A549 treated with DMSO at 1 μM for 4 hours (cell line): ENCODE measurements at places on chromosomes 2 and 18. TPM values are rescaled to one million over a fixed set of nuclear protein-coding genes. Genes with fewer than 3 reads are reported as not detected.

Gene GLI2
- total RNA-seq = 21.5 to 30.4 TPM (median 26.2 TPM) in 5 replicates

Gene CEBPZOS
- total RNA-seq = 41.5 to 49.5 TPM (median 44.1 TPM) in 5 replicates

Gene NAT8
- not detected in 5 replicates for total RNA-seq

Gene SPP2
- total RNA-seq = not detected in 5 replicates

Gene PHLPP1
- 4.9 to 7.2 TPM (median 7.0 TPM) in 5 replicates for total RNA-seq

Gene C1D
- 34.3 to 53.4 TPM (median 42.7 TPM) in 5 replicates for total RNA-seq

Gene FOXI3
- not detected in 5 replicates for total RNA-seq

Gene M1AP
- total RNA-seq = not detected in 5 replicates

Gene UGT1A4
- 0.07 TPM in 1 of 5 replicates, not detected in the others for total RNA-seq

Gene LGALSL
- total RNA-seq = 8.4 to 14.5 TPM (median 9.8 TPM) in 5 replicates

Gene TMEM182
- 4.8 to 6.3 TPM (median 5.3 TPM) in 5 replicates for total RNA-seq

Gene MATN3
- total RNA-seq = 8.9 to 15.9 TPM (median 12.6 TPM) in 5 replicates

Gene ATF2
- 16.3 to 24.0 TPM (median 20.9 TPM) in 5 replicates for total RNA-seq

Gene ARHGAP28
- total RNA-seq = 0.03 to 0.37 TPM (median 0.09 TPM) in 5 replicates

Gene ACTR2
- 151 to 199 TPM (median 174 TPM) in 5 replicates for total RNA-seq

Gene EML6
- total RNA-seq = 1.3 to 1.8 TPM (median 1.5 TPM) in 5 replicates

Gene PDE1A
- 0.09 to 0.11 TPM (median 0.10 TPM) in 4 of 5 replicates, not detected in the other for total RNA-seq

Gene DIPK1C
- not detected in 5 replicates for total RNA-seq

Gene LYPD6B
- not detected in 5 replicates for total RNA-seq

Gene MROH2A
- total RNA-seq = 0.14 to 0.32 TPM (median 0.20 TPM) in 5 replicates

Gene MAL
- 0.16 to 0.23 TPM in 2 of 5 replicates, not detected in the others for total RNA-seq

Gene COLEC12
- 0.03 to 0.06 TPM (median 0.05 TPM) in 4 of 5 replicates, not detected in the other for total RNA-seq

Gene UGT1A8
- 0.08 to 0.26 TPM in 2 of 5 replicates, not detected in the others for total RNA-seq

Gene SAG
- total RNA-seq = not detected in 5 replicates

Gene C2orf80
- not detected in 5 replicates for total RNA-seq

Gene DPP4
- 0.39 to 0.52 TPM (median 0.47 TPM) in 5 replicates for total RNA-seq

Gene COL5A2
- total RNA-seq = 56.0 to 97.1 TPM (median 87.3 TPM) in 5 replicates

Gene CLEC4F
- total RNA-seq = not detected in 5 replicates

Gene LRRC30
- total RNA-seq = not detected in 5 replicates

Gene SERPINB11
- 0.07 to 0.08 TPM in 2 of 5 replicates, not detected in the others for total RNA-seq

Gene CGREF1
- 7.0 to 8.3 TPM (median 7.9 TPM) in 5 replicates for total RNA-seq

Gene DLX2
- total RNA-seq = 0.61 to 0.89 TPM (median 0.74 TPM) in 5 replicates

Gene TYW5
- total RNA-seq = 7.0 to 7.9 TPM (median 7.8 TPM) in 5 replicates

Gene OTX1
- 2.6 to 4.3 TPM (median 3.8 TPM) in 5 replicates for total RNA-seq

Gene CYS1
- total RNA-seq = 0.65 to 1.7 TPM (median 1.4 TPM) in 5 replicates

Gene ANKRD62
- not detected in 5 replicates for total RNA-seq

Gene RGPD8
- total RNA-seq = 3.4 to 4.9 TPM (median 4.1 TPM) in 5 replicates

Gene DPYSL5
- total RNA-seq = 3.5 to 6.4 TPM (median 4.5 TPM) in 5 replicates

Gene RFX8
- total RNA-seq = not detected in 5 replicates

Gene HTRA2
- total RNA-seq = 31.5 to 42.2 TPM (median 38.3 TPM) in 5 replicates

Gene CABYR
- 10.1 to 15.5 TPM (median 11.7 TPM) in 5 replicates for total RNA-seq

Gene BUB1
- total RNA-seq = 40.2 to 51.4 TPM (median 49.8 TPM) in 5 replicates

Gene SDC1
- total RNA-seq = 172 to 222 TPM (median 186 TPM) in 5 replicates

Gene SRD5A2
- 0.02 to 0.04 TPM (median 0.03 TPM) in 4 of 5 replicates, not detected in the other for total RNA-seq

Gene CCT7
- 565 to 891 TPM (median 613 TPM) in 5 replicates for total RNA-seq

Gene HAAO
- 0.07 to 0.18 TPM in 2 of 5 replicates, not detected in the others for total RNA-seq

Gene FZD7
- total RNA-seq = 5.9 to 8.4 TPM (median 7.4 TPM) in 5 replicates

Gene IL18RAP
- total RNA-seq = 0.02 to 0.06 TPM in 2 of 5 replicates, not detected in the others

Gene CACNB4
- total RNA-seq = 0.10 to 0.20 TPM (median 0.11 TPM) in 5 replicates

Gene DHRS9
- 2.4 to 3.9 TPM (median 3.1 TPM) in 5 replicates for total RNA-seq

Gene LRRTM1
- not detected in 5 replicates for total RNA-seq

Gene SALL3
- not detected in 5 replicates for total RNA-seq

Gene YWHAQ
- total RNA-seq = 648 to 722 TPM (median 713 TPM) in 5 replicates

Gene SNORC
- 5.4 to 13.3 TPM (median 10.3 TPM) in 5 replicates for total RNA-seq
